NCI-H2081 treated with DMSO at 0.1 percent for 48 hours (cell line): ENCODE measurements at places on chromosomes 5 and 9.

DNA sequence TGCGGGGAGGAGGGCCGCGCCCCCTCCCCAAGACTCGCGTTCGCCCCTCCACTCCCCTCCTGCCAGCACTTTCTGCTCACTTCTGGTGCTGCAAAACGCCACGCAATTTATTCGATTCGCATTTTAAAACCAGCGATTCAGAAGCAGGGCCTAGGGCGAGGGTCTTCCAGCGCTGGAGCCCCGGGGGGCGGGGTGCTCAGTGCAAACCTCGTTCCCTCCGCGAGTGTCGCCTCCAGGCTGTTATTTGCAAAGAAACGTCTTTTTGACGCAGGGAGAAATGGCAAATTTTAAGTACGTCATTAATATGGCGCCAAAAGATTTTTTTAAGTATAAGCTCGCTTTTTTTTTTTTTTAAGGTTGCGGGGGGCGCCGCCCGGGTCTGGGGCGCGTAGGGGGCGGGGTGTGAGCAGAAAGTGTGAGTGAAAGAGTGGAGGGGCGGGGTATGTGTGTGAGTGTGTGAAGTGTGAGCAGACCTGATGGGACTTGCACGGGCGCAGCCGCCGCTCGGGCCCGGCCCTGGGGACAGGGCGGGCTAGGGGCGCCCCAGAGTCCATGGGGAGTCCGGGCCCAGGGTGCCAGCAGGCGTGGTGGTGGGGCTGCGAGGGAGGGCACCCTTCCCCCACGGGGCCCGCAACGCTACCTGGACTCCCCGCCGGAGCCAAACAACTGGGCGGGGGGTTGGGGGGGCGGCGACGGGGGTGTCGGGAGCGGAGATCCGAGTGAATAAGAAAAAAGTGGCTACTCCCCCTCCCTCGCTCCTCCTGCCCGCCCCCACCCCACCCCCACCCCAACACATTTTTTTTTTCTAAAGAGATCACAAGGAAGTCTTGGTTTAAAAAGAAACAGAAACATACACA lies at the start of gene JADE2:
JADE2 (plus strand) TSS at position 845 of the 857 bp plus-strand sequence. CDS start 10,188 bp downstream, outside the sequence.
- DNase-seq, result no peak

GRCh38 chr5:36152324-36153297 lies 700 bp downstream of the SKP2 start:
- no peak for DNase-seq

DNA sequence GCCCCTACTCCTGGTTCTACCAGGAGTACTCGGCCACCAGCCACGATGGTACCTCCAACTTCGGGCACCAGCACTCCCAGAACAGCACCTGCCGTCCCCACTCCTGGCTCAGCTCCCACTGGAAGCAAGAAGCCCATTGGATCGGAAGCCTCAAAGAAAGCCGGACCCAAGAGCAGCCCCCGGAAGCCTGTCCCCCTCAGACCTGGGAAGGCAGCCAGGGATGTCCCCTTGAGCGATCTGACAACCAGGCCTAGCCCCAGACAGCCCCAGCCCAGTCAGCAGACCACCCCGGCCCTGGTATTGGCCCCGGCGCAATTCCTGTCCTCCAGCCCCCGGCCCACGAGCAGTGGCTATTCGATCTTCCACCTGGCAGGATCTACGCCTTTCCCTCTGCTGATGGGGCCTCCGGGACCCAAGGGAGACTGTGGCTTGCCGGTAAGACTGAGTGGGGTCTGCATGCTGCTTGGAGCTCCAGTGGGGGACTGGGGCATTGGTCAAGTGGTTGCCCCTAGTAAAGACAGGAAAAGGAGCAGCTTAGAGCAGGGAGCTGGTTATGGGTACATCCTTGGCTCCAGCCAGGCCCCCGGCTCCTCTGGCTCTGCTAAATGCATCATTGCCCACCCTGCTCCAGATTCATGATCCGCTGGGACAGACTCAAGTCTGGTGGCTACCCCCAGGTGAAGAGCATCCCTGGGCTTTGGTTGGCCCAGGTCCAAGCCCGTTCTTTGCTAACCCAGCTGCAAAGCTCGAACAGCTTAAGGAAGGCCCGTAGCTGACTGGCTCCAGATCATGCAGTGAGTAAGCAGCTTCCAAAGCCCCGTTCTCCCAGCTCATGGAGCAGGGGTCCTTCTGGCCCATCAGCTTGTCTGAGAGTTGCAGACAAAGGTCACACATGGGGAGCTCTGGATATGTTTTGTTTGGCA lies 14.0 kb downstream of the COL27A1 start:
- no peak for DNase-seq

- no peak for DNase-seq
These were observed 45.5 kb downstream of the SPOCK1 start for GRCh38 chr5:137453483-137454080.

DNA sequence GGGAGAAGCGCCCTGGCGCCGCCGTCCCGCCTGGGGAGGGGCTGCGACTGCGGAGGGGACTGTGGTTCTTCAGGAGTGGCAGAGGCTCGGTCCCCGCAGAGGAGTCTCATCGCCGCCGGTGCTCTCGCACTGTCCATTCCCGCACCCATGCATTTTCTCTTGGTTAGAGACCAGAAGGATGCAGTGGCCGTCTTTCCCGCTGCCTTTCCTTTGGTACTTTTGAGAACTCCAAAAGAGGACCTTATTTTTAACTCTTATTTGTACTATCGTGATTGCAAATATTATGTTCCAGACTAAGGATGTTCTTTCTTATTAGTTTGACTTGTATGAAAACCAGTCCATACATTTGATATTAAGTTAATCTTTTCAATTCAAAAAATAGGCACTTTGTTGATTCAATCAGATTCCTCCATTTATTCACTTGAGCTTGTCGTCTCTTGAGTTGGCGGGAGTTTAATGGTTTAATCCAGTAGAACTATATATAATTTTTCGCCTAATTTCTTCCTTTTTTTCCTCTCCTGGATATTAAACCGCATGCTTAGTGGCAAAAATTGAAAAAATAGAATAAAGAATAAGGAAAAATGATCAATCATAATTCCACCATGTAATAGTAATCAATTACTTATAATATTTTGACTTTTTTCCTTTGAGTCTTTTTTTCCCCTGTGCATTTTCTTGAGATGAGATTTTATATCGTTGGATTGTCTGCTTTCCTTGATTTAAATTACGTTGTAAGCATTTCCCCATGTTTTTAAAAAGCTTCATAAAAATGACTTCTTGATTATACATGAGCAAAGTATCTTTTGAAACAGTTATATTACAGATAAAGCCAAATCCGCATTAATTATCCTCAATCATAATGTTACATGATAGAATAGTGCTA lies 861 bp downstream of the ZFYVE16 start:
- DNase-seq, result no peak

DNA sequence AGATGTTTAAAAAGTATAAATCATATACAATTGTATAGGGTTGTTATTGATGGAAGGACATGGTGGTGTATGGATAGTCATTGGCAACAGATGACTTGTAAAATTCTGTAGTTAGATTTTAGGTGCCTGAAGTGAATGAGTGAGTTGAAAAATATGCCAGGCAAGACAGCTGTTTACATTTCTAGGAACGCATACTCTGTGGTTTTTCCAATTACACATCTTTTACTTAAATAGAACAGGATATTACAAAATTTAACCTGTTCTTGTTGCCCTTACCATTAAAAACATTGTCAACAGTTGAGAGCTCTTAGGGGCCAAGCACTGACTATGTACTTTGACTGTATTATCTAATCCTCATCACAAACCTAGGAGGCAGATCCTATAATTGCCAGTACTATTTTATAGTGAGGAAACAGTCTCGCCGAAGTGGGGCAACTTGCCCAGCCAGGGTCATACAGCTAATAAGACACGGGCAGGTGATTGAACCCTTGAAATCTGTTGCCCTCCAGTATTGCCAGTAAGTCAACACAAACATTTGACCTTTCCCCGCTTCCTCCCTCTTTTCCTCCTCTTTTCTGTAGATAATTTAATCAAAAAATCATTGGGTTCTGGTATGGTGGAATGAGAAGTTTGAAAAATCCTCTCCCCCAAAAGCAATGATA lies 88.6 kb downstream of the MACROH2A1 start:
- DNase-seq, result no peak

DNA sequence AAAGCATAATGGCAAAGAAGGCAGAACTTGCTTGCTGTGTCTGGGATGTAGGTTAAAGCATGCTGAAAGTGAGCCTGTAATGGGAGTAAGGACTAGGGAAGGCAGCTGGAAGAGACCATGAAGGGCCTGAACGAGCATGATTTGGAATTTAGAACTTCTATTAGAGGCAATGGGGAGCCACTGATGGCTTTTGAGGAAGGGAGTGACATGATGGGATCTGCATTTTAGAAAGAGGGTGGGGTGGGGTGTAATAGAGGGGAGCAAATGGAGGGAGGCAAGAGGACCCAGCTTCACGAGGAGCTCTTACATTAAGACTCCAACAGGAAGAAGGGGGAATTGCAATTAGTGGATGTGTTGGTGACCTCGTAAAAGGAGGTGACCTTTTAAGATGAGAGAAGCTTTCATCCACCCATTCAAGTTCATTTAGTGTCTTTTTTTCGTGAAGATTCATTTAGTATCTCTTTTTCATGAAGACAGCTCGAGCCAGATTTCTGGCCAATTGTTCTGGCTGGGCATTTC lies 13.6 kb upstream of the GABRP start:
- DNase-seq, result no peak

DNA sequence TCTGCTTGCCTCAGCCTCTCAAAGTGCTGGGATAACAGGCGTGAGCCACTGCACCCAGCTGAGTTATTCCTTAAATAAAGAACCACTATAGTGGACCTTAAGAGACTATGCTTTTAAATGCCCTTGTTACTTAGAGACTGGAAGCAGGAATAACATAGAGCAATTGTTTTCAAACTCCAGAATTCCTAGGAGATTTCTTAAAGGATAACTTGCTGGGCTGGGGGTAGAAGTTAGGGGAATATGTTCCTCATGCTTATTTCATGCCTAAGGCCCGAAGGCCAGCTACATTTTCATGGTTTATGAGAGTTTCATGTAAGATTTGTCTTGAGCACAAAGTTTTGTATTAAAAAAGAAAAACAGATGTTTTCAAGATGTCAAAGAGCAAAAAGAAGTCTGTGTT lies 48.2 kb downstream of the CSNK1A1 start:
- DNase-seq, result no peak

- no peak for DNase-seq
These were observed 23.5 kb downstream of the KLF9 start for GRCh38 chr9:70390933-70391341.

- DNase-seq, result no peak
These were observed 15.2 kb downstream of the FBXL7 start for GRCh38 chr5:15515229-15515628.

DNA sequence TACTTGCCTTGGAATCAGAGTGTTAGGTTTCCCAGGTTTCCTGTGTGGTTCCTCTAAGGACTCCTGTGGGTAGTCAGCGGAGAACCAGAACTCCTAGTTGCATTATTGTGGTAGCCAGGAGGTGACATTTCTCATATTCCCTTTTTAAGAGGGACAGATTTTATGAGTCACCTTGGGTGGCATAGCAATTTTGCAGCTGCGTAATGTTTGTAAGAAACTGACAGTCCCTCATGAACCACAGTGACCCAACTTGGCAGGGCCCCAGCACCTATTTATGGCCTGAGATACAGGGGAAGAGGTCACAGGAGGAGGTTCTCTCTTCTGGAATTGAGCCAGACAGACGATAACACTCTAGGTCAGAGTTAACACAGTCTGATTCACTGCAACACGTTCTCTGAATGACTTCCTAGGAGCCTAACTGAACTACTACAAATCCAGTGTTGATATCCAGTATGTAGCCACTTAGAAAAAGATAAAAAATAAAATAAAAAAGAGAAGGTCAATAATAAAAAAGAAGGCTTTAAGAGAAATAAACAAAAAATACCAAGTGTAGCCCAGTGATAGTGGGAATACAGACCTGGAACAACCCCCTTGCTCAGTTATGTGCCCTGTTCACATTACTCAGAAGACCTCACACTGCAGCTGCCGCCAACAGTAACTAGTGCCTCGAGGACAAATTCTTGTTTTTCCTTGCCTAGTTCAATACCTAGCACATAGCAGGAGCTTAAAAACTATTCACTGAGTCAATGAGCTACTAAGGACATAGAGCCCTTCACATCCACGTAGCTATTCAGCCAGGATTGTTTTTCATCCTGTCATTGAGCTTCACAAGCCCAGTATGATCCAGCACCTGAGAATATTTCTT lies 50.7 kb upstream of the VLDLR start:
- DNase-seq, result peak; percentile 55

DNA sequence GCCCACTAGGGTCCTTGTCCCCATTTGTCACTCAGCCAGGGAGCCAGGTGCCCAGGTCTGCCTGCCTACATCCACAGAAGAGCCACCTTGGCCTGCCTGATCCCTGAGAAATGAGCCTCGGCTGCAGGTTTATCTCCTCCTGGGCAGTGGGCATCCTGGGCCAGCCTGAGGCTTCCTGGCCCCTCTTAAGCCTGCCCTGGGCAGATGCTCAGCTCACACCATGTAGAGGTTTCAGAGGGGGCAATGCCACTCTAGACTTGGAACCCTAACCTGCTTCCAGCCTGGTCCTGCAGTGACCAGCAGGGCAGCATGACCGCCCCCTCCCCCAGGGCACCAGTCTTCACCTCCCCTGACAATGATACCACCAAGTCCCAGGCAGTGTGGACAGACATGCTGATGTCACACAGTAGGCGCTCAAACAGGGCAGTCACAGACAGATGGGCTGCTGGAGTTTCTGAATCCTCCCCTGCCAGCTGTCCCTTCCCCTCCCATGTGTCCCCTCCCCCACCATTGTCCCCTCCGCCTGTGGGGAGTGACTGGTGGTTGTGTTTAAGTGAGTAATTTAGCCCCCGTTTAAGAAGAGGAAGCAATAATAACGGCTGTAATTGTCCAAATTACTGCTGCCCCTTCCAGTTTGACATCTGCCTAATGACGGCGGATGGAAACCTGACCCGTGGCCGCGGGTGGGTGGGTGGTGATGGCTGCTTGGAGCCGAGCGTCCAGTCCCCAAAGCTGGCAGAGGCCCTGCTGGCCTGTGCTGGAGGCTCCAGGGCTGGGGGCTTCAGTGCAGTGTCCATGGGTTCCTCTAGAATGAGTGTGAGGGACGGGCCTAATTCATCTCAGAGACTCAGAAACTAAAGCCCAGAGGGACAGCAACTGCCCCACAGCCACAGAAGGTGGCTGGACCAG lies 147.7 kb downstream of the BARX1 start:
- DNase-seq, result peak; percentile 60

DNA sequence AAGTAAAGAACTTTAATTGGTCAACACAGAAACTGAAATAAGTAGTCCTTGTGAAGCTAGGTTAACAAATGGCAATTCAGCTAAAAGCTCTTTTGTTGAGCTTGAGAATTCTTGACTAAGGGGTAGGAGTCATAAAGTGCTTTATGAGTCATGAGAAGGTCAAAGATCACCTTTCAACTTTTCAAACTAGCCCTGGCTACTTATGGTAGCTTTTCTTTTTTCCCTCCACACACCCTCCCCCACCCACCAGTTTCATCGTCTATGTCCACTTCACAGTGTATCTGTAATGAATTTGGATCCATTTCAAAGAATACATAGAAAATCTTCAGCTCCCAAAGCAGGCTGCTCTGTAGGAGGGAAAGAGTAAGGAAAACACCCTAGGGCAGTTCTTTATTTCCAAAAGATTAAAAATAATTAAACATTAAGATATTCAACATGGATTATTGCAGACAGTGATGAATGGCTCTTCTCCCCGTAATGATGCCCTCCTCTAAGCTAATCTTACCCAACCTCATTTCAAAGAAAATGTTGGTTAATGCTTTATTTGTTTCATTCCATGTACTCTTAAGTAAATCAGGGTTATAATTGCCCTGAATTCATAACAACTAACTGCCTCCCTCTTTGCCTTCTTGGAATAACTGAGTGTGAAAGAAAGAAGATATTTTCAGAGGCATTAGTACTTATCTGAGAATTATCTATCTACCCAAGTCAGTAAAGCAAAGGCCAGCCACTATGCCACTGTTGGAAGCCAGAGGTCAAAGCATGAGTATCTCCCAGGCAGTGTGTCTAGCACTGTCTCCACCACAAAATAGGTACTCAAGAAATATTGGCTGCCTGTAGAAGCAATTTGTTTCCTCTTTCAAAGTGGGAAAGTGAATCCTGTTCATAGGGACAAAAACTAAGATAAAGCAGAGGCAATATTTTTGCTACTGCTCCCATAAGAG lies 290.6 kb downstream of the PIK3R1 start:
- DNase-seq, result no peak
